ENCODE measurements at places on chromosomes 5 and 9. TPM values are rescaled to one million over a fixed set of nuclear protein-coding genes. Genes with fewer than 3 reads are reported as not detected.

GRCh38 chr5:33530183-33531036 lies 89.6 kb downstream of the TARS1 start:
- no peak for DNase-seq

GRCh38 chr5:58886315-58887207 lies 303.7 kb downstream of the RAB3C start:
- DNase-seq: peak; percentile 71

The FBP2 gene
- not detected for total RNA-seq

The UBE2R2 gene
- total RNA-seq: 39.9 TPM

The GFI1B gene
- total RNA-seq: not detected
